Glutamatergic neuron (in vitro differentiated cells): ENCODE measurements at places on chromosomes 4 and X.

- DNase-seq = peak; percentile 59
These were observed 450 bp downstream of the ACSL1 start for GRCh38 chr4:184825141-184825895.

DNA sequence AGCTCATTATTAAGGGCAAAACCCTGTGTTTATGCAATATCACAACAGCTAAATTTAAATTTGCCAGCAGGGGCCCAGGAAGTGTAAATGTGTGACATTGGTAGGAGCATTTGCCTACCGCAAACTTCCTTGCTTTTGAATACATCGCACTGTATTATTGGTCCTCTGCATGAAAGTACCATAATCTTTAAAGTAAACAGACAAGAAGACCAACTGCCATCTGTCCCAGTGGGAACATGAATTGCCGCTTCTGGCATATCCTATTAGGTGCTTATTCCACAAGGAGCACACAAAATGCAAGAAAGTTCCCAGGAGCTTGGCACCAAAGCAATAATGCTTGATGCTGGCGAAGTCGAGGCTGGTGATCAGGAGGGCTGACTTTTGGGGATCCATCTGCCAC lies 51.3 kb downstream of the SOD3 start:
- no peak for DNase-seq

- no peak for DNase-seq
These were observed 19.5 kb upstream of the GALNTL6 start for GRCh38 chr4:171793723-171794122.

- DNase-seq = no peak
These were observed 388.4 kb upstream of the TEX13C start for GRCh38 chrX:124931241-124931640.

GRCh38 chr4:8656711-8657380 lies 64.3 kb downstream of the CPZ start:
- no peak for DNase-seq
